ENCODE measurements at places on chromosomes 12 and 14. TPM values are rescaled to one million over a fixed set of nuclear protein-coding genes. Genes with fewer than 3 reads are reported as not detected.

The TAS2R42 gene
- not detected for total RNA-seq

The TMEM117 gene
- 10.6 TPM for total RNA-seq

The CPNE6 gene
- total RNA-seq, result not detected

The NXPH4 gene
- total RNA-seq, result 22.3 TPM

The CCDC177 gene
- not detected for total RNA-seq

The DNAJC22 gene
- 0.34 TPM for total RNA-seq

The NELL2 gene
- 0.53 TPM for total RNA-seq

The CCT2 gene
- total RNA-seq, result 262 TPM

The BHLHE41 gene
- total RNA-seq, result 4.3 TPM

The TAPBPL gene
- total RNA-seq, result 0.87 TPM
